GM23248 (cell line): ENCODE measurements at places on chromosomes 11 and 22. TPM values are rescaled to one million over a fixed set of nuclear protein-coding genes. Genes with fewer than 3 reads are reported as not detected.

GRCh38 chr11:65968600-65969482 is 7.3 kb downstream of the SART1 start:
- peak; percentile 19 for DNase-seq

- DNase-seq = no peak
These were observed 195.5 kb downstream of the C11orf91 start for GRCh38 chr11:33505093-33505492.

DNA sequence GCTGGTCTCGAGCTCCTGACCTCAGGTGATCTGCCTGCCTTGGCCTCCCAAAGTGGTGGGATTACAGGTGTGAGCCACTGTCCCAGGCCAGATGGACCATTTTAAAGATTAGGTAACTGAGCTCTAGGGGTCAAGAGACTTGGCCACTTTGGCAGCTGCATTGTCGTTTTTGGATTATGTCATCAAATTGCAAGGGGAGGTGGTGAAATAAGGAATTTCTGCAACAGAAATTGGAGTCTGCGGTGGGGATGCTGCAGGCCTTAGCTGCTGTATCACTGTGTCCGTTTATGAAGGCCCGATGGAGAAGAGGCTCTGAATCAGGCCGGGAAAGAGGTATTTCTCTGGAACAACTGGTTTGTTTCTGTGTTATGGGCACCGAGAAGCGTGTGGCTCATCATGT is 34.6 kb downstream of the PTPRJ start:
- DNase-seq = no peak

OSM gene
- polyA plus RNA-seq = not detected in 2 replicates

DNA sequence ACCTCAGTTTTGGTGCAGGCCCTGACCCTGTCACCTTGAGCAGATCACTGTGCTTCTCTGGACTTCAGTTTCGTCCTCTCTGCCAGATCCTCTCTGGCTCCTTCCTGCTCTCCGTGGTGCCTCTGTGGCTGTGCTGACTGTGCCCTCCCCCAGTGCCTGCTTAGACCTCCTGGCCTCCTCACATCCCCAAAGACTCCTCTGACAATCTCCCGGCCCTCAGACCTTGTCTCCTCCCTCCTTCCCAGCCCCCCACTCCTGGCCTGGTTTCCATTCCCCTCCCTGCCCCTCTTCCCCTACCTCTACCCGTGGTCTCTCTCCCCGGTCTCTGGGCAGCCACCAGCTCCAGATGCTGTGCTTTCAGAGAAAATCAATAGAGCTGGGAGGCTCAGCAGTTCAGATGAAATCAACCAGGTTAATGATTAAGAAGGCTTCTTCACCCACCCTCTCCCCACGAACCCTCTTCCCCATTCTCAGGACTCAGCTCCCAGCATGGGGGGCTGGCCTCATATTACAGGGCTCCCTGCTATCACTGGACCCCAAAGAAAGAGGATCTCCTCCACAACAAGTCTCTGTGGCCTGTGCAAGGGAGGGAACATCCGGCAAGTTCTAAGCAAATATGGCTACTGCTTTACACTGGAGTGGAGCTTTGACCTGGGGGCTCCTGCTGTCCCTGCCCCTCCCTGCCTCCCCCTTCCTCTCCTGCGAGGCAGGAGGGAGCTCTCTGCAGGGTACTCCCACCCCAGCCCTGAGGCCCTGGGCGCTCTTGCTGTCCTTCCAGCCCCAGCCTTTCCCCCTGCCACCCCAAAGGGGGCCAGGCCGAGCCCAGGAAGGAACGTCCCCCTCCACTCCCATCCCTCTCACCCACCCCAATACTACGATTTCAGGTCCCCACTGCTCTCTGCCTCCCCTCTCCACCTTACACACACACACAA is 8.5 kb downstream of the BACE1-AS start:
- DNase-seq = no peak

FAM118A gene
- 8.0 and 8.5 TPM in 2 replicates for polyA plus RNA-seq

DNA sequence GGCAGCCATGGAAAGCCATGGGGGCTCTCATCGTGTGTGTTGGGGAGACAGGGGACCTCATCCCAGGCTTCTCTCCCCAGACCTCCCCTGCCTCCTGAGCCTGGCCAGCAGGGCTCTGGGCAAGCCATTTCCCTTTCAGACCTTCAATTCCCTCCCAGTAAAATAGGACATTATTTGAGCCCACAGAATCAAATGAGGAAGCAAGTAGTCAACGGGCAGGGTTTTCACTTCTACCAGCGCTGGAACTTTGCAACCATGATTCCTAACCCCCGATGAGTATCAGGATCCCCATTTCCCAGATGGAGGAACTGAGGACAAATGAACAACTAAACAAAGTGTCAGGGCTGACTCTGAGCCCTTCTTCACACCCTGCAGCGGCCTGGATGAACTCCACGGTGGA is 48.9 kb upstream of the TCF20 start:
- no peak for DNase-seq

GRCh38 chr11:113531575-113532451 is 56.6 kb upstream of the DRD2 start:
- peak; percentile 45 for DNase-seq

PAMR1 gene
- 119 and 120 TPM in 2 replicates for polyA plus RNA-seq

- no peak for DNase-seq
These were observed 10.7 kb upstream of the POGLUT3 start for GRCh38 chr11:108508653-108509593.

DNA sequence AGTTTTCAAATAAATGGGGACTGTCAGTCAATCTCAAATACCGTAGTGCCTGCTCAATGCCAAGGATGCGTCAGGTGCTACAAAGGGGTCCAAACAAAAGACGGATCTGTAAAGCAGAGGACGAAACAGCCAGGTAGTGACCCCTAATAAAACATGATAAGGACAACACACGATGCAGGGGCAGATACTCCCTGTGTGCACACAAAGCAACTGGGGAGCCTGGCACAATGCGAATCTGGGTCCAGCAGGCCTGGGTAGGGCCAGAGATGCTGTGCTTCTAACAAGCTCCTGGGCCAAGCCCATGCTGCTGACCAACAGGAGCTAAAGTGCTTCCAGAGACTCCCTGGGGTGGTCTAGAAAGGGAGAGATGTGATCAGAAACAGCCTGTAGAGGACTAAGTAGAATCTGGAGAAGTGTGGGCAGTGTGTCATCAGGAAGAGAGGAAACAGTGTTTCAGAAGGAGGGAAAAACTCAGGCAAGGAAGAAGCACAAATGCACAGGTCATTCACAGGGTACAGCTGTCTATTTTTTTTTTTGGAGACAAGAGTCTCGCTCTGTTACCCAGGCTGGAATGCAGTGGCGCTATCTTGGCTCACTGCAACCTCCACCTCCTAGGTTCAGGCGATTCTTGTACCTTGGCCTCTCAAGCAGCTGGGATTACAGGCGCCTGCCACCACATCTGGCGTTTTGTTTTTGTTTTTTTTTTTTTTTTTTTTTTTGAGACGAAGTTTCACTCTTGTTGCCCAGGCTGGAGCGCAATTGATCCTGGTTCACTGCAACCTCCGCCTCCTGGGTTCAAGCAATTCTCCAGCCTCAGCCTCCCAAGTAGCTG is 74.5 kb downstream of the MICAL3 start:
- DNase-seq = peak; percentile 47

DNA sequence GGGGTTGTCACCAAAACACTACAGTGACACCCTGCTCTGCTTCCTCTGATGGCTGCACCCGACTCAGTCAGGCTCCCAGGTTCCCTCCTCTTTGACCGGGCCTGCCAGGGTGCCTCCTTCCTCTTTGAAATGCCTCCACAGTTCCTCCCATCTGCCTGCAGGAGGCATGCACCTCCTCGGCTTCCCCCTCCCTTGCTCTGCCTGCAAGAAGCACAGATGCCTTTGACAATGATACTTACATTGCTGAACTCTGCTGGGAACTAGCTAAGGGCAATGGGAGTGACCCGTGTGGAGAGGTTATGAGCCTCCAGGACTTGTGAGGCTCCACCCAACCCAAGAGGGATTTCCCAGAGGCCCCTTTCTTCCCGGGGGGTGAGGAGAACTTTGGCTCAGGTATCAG is 674.1 kb downstream of the OPCML start:
- peak; percentile 65 for DNase-seq

DNA sequence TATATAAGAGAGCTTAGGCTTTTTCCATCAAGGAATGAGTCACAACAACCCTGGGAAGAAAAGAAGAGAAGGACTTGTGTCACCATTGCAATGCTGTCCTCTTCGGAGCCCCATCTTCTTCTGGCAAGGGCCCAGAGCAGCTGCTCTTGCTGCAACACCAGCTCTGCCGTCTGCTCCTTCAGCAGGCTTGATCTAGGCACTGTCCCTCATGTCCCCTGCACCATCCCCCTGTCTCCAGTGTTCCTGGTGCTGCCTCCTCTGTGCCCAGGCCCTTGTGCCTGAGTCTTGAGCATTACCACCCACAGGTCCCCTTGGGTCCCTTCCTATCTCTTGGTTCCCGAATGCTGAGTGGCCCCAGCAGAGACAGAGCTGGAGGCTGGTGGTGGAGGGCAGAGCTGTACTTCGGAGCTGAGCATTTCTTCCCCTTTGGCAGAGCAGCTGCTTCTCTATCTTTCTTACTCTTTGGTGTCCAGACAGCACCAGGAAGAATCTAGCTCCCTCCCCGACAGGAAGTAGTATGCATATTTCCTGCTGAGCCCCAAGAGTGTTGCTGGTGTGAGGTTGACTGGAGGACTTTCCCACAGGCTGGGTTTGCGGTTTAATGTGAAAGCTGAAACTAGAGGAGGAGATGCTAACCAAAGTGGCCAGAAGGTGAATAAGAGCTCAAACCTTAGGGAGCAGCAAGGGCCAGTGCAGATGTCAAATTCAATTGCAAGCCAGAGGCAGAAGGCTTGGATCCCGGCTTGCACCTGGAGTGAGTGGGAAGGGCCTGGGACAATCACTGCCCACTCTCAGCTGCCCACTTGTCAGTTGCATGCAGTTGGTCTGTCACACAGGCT is 27.8 kb downstream of the WEE1 start:
- peak; percentile 51 for DNase-seq

RTN4R gene
- polyA plus RNA-seq = 0.25 and 0.47 TPM in 2 replicates

SCO2 gene
- polyA plus RNA-seq = 11.0 and 15.0 TPM in 2 replicates

CHRNA10 gene
- polyA plus RNA-seq = 0.28 and 0.44 TPM in 2 replicates

DNA sequence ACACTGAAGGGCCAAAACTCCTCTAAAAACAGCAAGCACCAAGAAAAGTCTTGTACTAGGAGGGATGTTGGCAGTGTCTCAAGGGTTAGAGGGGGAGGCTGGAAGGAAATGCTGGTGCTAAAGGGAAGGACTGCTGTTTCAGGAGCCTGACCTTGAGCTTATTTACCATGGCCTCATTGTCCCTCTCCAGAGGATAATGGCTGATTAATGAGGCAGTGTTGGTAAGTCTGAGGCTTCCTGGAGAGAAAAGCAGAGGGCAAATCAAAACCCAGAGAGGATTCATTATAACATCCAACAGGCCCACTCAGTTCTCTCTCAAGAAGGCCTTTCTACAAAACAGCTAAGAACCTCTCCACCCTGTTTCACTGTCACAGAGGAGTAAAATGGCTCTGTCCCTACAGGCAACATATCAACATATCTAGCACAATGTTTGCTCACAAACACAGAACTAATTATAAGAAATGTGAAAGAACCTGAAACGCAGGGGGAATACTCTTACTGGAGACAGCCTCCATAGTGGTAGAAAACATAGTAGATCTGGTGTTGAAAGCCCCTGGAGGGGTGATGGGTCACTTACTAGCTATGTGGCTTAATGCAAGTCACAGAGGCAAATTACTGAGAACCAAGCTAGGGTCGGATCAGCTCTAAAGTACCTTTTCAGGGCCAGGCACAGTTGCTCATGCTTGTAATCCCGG is 31.4 kb downstream of the NUMA1 start:
- no peak for DNase-seq

- peak; percentile 59 for DNase-seq
These were observed 26.7 kb downstream of the UPB1 start for GRCh38 chr22:24521791-24522245.

DNA sequence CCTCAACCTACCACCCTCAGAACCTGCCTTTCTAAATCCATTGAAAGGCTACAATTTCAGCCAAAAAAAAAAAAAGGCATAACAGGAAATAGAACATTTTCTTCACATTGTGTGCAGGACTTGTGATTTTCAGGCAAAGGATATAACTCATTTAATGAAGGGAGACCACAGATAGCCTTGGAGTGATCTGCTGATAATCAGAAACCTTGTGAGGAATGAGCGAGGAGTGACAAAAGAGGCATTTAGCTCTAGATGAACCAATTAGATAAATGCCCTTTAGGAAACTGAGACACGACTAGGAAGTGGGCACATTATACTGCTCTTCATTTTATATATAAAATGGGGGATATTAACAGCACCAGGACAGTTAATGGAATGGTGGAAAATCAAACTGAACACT is 216.5 kb upstream of the GRIA4 start:
- DNase-seq = no peak

DNA sequence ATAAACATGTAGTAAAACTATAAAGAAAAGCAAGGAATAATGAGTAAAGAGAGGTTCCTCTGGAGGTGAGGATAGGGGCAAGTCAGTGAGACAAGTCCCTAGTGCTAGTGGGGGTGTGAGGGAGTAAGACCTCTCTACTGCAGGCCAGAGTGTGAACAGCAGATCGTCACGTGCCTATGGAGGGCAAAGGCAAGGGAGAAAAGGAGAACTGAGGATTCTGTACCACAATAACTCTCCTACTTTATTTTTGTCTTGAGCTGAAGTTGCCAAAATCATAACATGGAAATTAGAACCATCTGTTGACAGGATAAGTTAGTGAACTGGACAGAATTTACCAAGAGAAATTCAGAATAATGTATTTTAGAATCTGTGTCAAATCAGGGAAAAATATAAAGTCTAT is 77.6 kb downstream of the ENTHD1 start:
- no peak for DNase-seq
